AG09319 (cell line): ENCODE measurements at places on chromosomes 16 and 17.

DNA sequence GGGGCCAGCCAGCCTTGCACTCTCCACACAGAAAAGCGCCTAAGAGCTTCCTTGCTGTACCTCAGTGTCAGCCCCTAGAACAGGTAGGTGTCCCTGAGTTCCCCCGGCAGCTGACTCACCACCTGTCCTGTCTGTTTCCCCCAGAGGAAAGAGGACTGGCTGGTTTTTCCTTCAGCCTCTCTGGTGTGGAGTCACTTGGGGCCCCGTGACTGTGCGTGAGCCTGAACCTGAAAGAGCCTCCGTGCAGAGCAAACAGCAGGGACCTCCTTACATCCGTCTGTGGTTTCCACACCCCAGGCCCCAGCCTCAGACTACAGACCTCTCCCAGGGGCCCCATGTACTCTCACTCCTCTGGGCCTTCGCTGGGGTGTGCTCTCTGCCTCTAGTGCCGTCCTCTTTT is 87.8 kb downstream of the GNAO1 start:
- no peak for DNase-seq

GRCh38 chr17:5819921-5820685 is 235.8 kb upstream of the NLRP1 start:
- DNase-seq = no peak

- DNase-seq = no peak
These were observed 331.0 kb upstream of the PSMD7 start for GRCh38 chr16:73965591-73965990.

GRCh38 chr17:40548982-40549685 is 16.1 kb downstream of the CCR7 start:
- DNase-seq = peak; percentile 93

DNA sequence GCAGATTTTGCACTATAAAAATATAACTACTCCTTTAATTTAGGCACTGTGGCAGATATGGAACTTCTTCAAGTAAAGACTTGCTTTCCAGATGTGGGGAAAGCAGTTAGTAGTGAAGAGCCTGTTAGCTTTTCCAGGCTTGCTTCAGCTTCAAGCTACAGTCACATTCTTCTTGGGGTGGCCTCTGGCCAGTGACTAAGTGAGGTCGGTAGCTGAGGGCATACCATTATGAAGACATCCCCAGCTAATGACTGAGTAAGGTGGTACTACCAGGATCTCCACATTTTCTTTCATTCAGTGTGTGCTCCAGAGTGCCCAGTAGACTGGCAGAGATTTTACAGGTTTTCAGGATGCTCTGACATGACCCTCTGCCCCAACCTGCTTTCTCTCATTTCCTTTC is 167.1 kb upstream of the KIF2B start:
- DNase-seq = no peak

DNA sequence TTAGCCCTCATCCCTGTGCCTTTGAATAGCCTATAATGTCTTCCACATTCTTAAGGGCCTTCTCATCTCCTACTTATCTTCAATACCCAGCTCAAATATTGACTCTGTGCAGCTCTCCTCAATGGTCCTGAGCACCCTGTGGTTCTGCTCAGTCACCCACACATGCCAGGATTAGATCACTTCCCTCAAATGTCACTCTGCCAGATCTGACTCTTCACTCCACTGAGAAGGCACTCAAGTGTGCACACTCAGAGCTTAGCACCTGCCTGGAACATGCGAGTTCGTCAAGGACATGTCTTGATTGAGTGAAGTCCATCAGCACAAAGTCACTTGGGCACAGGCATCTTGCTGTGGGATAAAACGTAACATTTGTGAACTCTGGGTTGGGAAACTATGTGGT is 404.8 kb downstream of the CDH13 start:
- DNase-seq = no peak

GRCh38 chr16:8924214-8924613 is 39.5 kb downstream of the USP7 start:
- DNase-seq = no peak

DNA sequence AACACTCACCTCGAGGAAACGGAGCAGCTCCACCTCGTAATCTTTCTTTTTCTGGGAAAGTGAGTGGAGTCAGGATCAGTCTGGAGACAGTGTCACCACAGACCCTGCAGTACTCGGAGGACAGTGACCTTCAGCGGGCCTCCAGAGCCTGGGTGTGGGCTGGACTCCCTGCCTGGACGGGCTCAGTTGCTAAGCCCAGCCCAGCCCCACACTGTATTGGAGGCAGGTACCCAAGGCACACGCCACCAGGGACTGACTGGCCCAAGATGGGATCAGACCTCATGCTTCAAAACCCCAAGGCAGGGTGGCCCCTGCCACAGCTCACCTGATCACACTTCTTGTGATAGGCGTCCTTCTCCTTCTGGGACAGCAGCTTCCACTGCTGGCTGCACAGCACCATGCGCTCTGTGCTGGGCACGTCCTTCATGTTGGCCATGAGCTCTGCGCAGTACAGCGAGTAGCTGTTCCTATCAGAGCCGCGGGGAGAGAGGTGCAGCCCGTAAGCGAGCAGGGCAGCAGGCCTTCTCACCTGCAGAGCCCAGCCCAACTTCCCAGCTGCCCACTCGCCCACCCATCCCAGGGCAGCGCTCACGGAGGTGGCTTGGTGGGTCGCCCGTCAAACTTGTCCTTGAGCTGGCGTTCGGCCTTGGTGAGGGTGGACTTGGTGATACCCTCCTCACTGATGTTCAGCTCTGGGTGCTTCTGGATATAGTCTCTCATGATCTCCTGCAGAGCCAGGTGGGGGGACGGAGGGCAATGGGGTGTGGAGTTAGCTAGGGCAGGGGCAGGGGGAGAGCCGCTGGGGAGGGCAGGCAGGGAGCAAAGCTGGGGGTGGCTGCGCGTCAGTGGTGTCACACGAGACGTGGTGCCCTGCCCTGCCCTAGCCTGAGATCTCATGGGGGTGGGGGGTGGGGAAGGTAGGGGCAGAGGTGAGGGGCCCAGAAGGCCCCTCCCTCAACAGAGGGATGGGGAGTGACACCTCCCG is 7.9 kb downstream of the UBTF start:
- DNase-seq = no peak

GRCh38 chr17:57645950-57646665 is 99.0 kb downstream of the CCDC182 start:
- DNase-seq = no peak

- no peak for DNase-seq
These were observed 39.7 kb downstream of the USP10 start for GRCh38 chr16:84739349-84740124.

GRCh38 chr17:2157675-2158395 is 102.9 kb downstream of the HIC1 start:
- peak; percentile 86 for DNase-seq

DNA sequence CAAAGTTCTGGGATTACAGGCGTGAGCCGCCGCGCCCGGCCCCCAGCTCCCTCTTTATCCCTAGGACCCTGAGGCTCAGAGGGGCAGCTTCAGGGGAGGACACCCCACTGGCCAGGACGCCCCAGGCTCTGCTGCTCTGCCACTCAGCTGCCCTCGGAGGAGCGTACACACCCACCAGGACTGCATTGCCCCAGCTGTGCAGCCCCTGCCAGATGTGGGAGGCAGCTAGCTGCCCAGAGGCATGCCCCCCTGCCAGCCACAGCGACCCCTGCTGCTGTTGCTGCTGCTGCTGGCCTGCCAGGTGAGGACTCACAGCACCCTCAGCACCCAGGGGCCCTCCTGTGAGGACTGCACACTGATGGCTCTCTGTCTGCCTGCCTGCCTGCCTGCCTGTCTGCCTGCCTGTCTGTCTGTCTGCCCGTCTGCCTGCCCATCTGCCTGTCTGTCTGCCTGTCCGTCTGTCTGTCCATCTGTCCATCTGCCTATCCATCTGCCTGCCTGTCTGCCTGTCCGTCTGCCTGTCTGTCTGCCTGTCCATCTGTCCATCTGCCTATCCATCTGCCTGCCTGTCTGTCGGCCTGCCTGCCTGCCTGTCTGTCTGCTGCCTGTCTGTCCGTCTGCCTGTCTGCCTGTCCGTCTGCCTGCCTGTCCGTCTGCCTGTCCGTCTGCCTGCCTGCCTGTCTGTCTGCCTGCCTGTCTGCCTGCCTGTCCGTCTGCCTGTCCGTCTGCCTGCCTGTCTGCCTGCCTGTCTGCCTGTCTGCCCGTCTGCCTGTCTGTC is 5.0 kb downstream of the GCGR start:
- DNase-seq = no peak

DNA sequence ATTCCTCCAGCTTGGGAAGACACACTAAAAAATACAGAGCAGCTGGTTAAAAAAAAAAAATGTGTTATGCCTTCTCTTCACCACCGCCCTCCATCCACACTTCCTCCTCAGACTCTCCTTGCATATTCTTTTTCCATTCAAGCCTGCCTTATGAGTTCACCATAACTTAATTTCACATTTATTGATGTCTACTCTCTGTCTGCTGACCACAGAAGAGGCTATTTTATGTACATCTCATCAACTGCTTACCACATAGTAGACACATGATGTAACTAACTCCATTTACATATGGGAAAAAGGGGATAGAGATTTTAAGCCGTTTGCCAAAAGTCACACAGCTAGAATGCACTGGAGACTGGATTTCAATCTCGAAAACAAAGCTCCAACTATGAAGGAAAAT is 409.8 kb downstream of the CDH11 start:
- no peak for DNase-seq

DNA sequence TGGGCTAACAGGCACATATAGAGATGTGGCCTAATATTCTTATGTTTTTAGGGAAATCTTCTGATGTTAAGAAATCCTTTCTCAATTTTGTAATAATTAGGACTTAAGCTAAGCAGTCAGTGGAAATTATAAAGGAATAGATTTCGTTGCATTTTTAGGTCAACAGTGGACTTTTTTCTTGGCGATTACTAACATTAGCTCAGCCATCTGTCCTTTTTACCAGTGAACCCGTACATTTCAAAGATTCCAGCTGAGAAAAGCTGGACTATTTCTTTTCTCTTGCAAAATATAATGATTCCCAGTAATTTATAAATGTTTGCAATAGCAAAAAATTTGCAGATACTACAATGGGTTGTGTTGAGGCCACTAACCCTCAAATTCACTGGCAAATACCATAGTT is 54.9 kb upstream of the CA10 start:
- DNase-seq = no peak

- peak; percentile 18 for DNase-seq
These were observed 133.6 kb downstream of the SNX11 start for GRCh38 chr17:48241131-48241591.

- no peak for DNase-seq
These were observed 8.6 kb upstream of the ENPP7 start for GRCh38 chr17:79721993-79722671.

DNA sequence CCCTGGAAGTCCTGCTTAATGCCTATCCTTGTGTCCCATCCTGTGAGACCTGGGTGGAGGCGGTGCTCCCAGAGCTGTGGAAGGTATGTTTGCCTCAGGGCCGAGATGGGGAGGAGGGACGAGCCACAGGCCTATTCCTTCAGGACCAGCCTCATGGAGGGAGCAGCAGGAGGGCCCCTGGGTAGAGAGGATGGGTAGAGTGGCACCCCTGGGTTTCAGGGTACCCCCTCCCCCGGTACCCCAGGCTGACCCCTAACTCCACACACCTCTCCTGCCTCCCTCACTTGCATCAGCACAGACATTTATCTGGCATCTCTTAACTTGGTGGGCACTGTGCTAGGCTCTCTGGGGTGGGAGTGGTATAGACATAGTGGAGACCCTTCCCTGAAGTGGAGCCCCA is 7.1 kb downstream of the ASB16 start:
- DNase-seq = no peak

DNA sequence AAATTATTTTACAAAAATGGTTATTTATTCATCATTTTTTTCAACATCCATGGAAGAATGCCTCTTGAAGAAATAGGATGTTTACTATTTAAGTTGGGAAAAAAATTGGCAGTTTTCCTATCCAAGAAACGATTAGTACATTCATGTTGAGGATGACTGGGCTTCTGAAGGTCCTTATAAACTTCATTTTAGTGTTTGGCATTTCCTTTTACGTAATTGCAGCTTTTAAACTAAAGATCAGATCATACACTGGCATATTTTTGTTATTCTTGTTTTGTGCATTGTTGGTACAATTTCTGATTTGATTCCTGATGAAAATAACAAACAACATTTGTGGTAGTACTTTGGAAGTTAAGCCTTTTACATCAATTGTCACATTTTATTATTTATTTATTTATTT is 11.5 kb downstream of the KCNJ16 start:
- no peak for DNase-seq

DNA sequence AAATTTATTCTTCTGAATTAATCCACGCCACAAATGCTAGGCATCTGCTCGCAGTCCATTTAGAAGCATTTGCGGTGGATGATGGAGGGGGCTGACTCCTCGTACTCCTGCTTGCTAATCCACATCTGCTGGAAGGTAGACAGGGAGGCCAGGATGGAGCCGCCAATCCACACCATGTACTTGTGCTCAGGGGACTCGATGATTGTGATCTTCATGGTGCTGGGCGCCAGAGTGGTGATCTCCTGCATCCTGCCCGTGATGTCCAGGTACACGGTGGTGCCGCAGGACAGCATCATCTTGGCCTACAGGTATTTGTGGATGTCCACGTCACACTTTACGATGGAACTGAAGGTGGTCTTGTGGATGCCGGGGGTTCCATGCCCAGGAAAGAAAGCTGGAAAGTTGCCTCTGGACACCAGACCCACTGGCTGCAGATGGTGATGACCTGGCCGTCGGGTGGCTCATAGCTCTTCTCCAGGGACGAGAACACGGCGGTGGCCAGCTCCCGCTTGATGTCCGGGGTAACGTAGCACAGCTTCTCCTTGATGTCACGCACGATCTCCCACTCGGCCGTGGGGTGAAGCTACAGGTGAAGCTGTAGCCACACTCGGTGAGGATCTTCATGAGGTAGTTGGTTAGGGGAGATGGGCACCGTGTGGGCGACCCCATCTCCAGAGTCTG is 7.5 kb upstream of the HEATR3 start:
- DNase-seq = no peak

DNA sequence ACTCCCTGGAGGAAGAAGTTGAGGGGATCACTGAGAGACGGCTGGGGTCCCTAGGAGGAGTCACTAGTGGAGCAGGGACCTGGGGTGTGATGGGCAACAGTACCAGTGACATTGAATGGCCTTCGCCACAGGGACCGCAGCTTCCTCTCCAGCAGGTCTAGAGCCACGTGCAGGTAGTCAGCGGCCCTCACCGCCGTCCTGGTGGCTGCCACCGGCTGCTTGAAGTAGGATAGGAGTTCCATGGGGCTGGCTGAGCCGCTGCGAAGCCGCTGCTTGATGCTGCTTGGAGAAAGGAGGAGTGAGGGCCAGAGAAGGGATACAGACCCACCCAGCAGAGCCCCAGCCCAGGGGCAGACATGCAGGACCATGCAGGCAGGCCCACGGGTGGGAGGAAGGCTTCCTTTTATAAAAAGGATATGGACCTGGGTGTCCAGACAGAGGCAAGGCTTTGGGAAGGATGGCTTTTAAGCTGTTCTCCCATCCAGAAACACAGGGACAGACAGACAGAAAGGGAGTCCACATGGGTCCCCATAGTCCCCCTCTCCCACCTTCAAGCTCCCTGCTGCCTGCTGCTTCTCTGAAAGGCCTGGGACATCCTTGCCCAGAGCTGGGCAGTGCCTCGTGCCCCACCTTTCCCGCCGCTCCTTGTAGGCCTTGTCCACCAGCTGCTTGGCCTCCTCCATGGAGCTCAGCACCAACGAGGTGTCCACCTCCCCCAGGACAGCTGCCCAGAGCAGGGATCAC is 827 bp downstream of the MPO start:
- no peak for DNase-seq

- DNase-seq = no peak
These were observed 1.0 kb downstream of the KAT8 start for GRCh38 chr16:31118223-31119155.
